ENCODE measurements at places on chromosomes 4 and X.

- no peak for DNase-seq
These were observed 15.0 kb upstream of the CD99L2 start for GRCh38 chrX:150913511-150913910.

DNA sequence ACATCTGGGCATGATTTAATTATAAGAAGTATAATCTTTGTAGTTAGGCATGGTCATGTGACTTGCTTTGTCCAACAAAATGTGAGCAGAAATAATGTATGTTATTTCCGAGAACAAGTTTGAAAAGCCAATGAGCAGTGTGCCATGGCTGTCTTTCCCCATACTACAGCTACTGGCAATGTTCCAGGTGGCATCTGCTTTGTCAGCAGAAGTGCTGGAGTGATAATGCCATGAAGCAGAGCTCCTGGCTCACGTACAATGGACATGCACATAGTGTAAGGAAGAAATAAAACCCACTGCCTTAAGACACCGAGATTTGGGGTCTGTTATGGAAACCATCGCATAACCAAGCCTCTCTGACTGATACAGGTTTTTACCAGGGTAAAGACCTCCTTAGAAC, 212.6 kb upstream of the RASGEF1B start:
- no peak for DNase-seq

- DNase-seq: no peak
These were observed 61.9 kb downstream of the ANKRD50 start for GRCh38 chr4:124650614-124651013.

- no peak for DNase-seq
These were observed 799.5 kb downstream of the RPA4 start for GRCh38 chrX:97682991-97683840.

DNA sequence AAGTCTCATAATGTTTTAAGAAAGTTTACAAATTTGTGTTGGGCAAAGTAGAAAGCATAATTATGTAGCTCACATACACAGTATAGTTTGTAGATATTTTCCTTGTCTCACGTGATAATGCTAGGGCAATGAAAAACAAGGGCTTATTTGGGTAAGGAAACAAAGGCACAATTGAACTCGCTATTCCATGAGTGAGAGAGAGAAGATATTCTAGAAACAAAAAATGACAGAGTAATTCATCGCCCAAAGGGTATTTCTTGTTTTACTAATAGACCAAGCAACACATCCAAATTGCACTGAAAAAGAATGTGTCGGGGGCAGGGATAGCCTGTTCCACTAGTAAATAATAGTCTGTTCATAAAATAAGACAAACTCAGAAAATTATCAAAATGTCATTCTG, 3.6 kb upstream of the ASB11 start:
- DNase-seq: no peak
